ENCODE measurements at places on chromosomes 5 and 9. TPM values are rescaled to one million over a fixed set of nuclear protein-coding genes. Genes with fewer than 3 reads are reported as not detected.

CLIC3 gene
- total RNA-seq, result 0.29 TPM

GRCh38 chr5:110784901-110785300, 46.1 kb downstream of the SLC25A46 start:
- DNase-seq, result no peak

CDO1 gene
- total RNA-seq, result 0.82 TPM

DNA sequence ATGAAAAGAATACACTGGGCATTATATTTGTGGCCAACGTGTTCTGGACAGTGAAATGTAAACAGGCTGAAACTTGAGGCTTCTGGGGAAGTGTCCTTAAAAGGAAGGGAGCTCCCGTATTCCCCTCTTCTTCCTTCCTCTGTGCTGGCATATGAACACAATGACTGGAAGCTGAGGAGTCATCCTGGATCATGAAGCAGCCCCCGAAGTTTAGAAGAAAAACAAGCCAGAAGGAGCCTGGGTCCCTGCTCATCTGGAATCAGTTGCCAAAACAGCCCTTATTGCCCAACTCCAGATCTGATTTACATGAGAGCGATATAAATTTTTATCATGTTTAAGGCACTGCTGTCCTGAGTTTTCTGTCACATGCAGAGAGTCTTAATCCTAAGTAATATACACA, 65.4 kb upstream of the SLC1A1 start:
- no peak for DNase-seq

- DNase-seq, result no peak
These were observed 13.2 kb downstream of the TSC1 start for GRCh38 chr9:132931178-132931735.

DNA sequence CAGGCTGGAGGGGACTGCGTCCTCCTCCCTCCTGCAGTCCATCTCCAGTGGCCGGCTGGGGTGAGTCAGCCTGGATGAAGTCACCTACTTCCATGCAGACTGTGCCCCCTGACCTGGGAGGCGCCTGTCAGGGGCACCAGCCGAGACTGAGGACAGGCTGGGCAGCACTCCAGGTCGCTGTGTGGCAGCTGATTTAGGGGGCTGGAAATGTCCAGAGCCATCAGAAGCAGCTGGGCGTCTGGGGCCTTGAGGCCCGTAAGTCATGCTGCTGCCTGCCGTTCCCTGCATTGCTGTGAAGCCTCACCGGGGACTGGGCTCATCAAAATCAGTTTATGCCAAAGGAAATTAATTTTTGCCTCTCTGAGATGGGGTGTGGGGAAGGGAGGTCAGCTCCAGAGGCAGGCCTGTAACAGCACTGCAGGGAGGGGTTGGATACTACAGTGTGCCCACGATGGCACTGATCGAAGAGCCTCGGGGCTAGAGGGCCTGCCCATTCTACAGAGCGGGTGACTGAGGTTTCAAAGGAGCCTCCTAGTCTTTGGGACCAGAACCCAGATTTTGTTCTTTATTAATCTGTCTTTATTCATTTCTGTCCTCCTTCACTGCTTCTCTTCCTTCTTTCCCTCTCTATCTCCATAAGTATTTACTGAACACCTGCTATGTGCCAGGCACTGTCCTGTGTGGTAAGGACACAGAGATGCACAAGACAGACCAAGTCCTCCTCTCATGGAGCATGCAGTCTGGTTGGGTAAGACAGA, 70.4 kb upstream of the PSD2 start:
- DNase-seq, result no peak

C9orf153 gene
- total RNA-seq, result not detected

NOXA1 gene
- total RNA-seq, result 1.7 TPM

- no peak for DNase-seq
These were observed 47.5 kb upstream of the RNF20 start for GRCh38 chr9:101485924-101486692.

DNA sequence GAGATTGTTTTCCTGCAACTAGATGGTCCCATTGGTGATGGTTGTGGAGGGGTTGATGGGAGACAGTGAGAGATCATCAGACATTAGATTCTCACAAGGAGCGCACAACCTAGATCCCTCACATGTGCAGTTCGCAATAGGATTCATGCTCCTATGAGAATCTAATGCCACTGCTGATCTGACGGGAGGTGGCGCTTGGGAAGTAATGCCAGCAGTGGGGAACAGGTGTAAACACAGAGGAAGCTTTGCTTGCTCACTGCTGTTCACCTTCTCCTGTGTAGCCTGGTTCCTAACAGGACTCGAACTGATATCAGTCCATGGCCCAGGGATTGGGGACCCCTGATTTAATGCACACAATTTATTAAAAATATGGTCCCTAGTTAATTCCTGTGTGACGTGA, 18.8 kb downstream of the SNCAIP start:
- no peak for DNase-seq

GRCh38 chr9:136240941-136241340, 4.7 kb downstream of the QSOX2 start:
- DNase-seq, result no peak

HAPLN1 gene
- total RNA-seq, result not detected

DNA sequence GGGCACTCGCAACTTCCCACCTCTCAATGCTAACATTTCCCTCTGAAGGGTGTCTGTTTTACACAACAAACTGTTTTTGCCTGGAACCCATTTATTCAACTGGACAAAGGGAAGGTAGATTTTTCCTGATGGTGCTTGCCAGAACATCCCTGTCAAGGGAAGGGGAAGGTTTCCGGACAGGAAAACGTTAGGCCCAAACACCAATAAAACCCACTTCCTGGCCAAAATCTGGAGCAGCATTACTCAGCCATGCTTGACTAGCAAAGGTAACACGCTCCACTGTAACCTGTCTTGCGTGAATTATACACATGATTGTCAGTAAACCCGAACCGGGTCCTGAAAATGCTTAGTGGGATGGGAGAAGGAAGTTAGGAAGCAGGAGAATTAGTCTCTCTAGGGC, 90.2 kb downstream of the SAXO1 start:
- DNase-seq, result no peak

TRIM14 gene
- 3.9 TPM for total RNA-seq

- DNase-seq, result no peak
These were observed 28.1 kb upstream of the ADAMTS2 start for GRCh38 chr5:179373101-179373934.

GRCh38 chr5:6197427-6197826, 180.9 kb downstream of the MED10 start:
- no peak for DNase-seq
